CD4-positive, alpha-beta T cell treated with Interleukin-15 for 4 hours (primary cell): ENCODE measurements at places on chromosomes 4 and X.

DNA sequence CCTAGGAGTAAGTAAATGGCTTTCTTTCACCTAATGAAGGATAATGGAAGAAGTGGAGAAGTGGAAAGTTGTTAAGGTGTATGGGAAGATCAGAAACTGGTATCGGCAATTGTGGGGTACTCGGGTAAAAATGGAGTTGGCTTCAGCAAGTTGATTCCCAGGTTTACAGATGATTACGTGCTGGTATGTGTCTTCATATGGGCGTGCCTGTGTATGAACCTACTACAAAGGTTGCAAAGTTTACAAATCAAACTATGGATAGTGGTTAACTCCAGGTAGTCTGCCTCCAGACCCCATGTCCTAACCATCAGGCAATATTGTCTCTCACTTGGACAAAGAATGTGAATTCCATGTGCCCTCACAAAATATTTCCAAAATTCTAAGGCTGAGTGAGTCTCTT lies 773 bp downstream of the TLR3 start:
- DNase-seq: no peak

DNA sequence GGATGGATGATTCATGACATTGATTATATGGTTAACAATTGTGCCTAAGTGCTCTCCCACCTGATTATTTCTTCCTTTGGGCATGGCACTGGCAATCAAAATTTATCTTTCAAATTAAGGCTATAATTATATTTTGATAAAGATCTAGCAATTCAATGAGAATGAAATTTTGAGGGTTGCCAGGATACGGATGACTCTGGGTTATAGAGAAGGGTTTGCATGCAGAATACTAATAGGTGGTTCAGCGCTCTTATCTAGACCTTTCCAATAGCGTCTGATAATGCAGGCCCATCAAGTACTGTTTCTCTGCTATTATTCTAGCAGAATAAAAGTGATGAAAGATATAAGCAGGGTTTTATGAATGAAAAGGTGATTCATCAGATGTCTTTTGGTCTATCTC lies 74.9 kb upstream of the SCML1 start:
- no peak for DNase-seq

- DNase-seq: no peak
Observed at GRCh38 chr4:125734504-125734903, 419.7 kb downstream of the FAT4 start.

DNA sequence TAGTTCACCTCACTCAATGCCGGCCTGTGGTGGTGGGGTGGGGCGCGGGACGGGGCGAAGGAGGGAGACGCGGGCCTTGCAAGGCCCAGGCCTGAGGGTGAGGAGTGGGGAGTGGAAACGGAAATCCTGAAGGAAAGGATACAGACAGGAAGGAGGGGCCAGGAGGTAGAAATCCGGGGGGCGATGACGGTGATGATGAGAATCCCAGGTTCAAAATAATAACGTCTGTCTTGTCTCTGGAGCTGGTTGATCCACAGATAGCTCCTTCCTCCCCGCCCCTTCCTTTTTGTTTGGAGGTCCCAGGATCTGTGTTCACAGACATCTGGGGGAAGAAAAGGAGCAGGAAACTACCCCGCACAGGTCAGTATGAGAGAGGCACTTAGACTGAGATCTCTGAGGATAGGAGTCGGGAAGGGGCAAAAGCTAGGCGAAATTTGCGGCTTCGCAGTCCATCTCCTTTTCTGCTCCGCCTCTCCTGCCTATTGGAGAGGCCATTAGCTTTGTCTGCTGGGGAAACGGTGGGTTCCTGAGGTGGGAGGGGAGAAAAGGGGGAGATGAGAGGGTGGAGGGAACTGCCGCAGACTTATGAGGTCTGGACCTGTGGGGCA lies 746 bp downstream of the TCEAL7 start:
- DNase-seq: no peak

DNA sequence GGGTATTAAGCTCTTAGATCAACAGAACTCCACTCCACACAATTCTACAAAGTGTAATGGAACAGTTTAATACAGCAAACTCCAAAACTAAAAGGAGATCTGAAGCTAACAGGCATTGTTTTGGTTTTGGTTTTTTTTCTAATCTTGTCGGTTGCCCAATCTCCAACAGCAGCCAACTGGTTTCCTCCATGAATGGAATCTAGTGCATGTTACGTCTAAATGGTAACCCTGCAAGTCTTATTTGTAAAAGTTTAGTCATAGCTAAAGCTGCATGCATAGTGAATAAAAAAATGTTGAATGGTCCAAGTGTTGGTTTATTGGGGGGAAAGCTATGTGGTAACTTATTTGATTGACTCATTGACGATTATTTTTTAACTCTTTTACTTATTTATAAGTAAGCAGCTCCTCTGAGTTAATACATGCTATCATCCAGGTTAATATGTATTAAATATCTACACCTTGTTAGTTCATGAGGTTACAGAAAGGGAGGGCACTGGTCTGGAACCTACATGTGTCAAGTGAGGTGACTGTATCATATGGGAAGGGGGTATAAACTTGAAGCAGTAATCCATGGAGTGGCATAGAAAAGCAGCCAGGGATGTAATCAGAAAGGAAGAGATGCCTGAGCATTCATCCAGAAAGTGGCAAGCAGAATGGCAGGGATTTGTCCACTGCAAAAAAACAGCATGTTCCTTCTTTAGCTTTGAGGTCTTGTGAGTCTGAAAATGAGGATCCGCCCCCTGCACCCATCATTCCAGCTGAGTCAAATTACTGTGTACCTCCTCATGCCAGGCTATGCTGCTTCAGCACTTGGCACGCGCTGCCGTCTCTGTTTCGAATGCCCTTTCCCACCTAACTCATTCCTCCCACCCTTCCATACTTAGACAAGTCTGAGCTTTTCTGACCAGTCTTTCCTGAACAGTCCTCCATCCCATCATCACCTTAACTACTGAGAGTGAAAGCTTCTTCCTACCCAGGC lies 81.7 kb downstream of the PDGFC start:
- no peak for DNase-seq

GRCh38 chrX:112774651-112775293 lies 65.9 kb downstream of the AMOT start:
- DNase-seq: no peak

DNA sequence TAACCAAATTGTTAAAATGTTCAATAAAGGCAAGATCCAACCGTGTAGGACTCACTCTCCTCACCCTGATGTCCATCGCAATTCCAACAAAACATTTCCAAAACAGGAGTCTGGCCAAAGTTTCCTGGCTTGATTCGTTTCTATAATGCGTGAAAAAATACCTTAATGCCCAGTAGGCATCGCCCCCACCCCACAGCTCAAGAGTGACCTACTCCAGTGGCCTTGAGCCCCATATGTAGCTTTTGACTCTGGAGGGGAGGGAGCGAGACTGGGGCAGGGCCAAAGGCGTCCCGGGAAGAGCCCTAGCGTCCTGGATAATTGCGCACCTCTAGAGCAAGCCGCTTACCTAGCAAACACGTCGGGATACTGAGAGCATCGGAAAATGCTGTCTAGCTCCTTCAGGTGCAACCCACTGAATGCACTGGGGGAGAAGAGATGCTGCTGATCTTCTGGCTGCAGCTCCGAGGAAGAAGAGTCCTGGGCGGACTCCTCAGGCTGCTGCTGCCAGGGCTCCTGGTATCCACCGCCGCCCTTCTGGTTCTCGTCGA lies 55.6 kb upstream of the NKAP start:
- no peak for DNase-seq

- no peak for DNase-seq
Observed at GRCh38 chr4:189117426-189117825, 823.2 kb upstream of the FRG1 start.

- DNase-seq: no peak
Observed at GRCh38 chr4:185480016-185480732, 8.6 kb upstream of the CCDC110 start.

DNA sequence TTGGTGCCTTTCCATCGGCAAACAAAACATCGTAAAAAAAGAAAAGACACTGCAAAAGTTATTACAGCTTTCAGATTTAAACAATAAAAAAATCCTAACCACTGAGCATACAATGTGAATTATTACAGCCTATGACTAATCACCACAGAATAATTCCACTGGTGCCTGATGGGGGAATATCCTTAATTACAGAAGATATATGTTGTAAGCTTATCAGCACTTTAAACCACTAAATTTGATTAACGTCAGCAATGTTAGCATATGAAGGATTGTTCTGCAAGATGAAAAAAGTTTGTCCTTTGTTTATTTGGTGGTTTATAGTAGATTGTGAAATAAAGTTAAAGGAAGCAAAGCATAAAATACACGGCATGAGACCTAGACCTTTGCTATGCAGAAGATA lies 210.2 kb upstream of the ADAMTS3 start:
- no peak for DNase-seq

- no peak for DNase-seq
Observed at GRCh38 chr4:10090467-10091250, 25.9 kb downstream of the WDR1 start.

- no peak for DNase-seq
Observed at GRCh38 chr4:185429660-185430059, 3.9 kb upstream of the UFSP2 start.

DNA sequence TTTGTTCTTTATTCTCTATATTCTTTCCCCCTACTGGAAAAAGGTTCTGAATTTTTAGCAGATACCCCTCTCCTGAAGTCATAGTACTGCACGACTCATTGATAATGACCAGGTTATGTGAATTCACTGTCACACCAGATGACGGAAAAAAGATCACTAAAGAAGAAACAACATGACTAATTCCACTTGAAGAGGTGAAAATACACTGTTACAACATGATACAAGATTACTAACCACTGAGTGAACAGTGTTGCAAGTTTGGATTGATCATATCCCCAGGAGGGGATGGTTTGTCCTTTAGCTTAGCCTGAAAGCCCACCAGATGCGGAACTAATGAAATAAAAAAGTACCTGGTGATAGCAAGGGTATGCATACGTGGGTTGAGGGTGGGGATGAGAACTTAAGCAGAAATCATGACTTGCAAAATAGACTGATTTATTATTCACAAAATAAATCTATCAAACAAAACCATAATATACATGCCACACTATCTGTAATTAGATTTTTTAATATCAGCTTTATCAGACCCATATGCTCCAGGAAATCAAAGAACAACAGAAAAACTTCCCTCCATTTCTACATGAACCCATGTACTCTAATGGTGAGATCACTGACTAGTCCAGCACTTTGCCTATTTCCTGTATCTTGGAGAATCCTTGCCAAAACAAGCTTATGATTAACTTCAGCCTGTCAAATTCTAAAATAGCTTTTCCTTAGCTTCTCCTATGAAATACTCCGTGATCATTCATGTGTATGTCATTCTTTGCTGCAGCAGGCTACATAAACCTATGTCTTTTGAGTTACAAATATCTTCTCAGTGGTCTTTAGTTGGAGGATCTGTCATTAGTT lies 257.4 kb upstream of the AGA start:
- no peak for DNase-seq

DNA sequence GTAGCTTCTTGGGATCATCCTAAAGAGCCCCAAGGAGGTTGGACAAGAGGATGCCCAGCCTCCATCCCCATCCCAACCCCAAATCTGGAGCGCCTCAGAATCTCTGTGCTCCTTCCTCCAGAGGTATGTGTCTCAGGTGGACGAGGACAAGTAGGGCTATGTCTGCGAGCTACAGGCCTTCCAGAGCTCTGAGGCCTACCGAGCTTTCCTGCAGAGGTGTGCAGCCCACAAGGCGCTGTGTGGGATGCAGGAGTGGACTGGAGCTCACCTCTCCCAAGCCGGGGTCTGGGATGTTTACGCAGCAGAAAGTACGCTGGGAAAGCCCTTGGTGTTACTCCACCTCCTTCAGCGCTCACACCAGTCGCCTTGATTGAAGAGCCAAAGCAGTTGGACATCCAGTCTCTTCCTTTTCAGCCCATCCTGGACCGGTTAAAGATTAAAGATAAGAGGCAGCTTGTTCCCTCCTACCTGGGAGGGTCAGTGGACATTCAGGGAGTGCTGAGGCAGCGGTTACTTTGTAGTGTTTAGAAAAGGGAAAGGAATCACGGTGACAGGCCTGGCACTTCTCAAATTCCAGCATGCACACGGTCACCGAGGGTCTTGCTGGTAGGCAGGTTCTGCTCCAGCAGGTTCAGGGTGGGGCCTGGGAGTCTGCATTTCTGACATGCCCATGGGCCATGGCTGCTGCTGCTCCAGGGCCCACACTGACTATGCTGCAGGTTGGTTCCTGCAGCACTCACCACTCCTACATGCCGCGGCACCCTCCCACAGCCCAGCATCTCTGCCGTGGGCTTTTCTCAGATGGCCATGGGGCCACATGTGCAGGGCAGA lies 29.5 kb upstream of the JAKMIP1 start:
- DNase-seq: no peak

DNA sequence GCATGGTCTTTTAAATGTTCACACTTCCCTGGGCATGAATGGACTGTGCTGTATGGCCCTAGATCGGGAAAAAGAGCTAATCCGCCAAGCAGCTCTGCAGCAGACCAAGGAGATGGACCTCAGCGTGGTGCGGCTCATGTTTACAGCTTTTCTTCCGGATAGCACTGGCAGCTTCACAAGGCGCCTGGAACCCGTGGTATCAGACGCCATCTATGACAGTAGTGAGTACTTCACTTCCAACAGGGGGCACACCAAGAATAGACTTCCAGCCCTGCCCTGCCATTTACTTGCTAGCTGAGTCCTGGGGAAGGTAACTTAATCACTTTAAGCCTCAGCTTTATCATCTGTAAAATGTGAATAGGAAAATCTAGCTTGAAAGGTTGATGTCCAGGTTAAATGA lies 77.7 kb downstream of the NFKB1 start:
- DNase-seq: no peak

DNA sequence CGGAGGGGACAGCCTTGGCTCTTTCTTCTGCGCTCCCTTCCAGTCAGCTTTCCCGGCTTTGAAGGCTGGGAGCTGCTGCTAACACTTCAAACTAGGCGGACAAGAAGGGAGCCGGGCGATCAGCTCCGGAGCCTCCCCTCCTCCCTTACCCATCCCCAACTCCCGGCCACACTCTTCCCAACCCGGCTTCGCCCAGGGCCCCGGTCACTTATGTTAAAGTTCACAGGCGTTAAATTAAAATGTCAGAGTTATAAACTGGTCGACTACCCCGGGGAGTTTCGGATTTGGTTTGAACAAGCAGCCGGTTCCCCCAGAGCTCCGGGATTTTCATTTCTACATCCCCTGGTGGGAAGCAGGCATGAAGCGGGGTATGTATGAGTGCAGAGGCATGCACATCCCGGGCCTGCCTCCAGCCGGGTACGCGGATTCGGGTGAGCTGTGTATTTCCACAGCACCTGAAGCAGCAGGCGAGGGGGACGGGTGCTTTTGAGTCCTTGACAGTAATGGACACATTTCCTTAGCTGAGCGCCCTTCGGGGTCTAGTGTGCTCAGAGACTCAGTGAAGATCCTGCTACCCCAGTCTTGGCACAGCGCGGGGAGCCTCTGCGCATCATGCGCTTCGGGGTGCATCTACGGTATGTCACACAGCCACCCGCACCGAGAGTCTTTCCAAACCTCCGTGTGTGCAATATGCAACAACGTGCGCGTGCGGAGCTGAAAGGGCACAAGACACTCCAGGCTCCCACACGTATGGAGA lies 880 bp downstream of the UNC5C start:
- no peak for DNase-seq

- no peak for DNase-seq
Observed at GRCh38 chr4:150717952-150718351, 136.0 kb downstream of the MAB21L2 start.
